ENCODE measurements at places on chromosomes 7 and 10.
A peak's percentile ranks its signal among the peaks of the same experiment; 100 is the strongest.

DNA sequence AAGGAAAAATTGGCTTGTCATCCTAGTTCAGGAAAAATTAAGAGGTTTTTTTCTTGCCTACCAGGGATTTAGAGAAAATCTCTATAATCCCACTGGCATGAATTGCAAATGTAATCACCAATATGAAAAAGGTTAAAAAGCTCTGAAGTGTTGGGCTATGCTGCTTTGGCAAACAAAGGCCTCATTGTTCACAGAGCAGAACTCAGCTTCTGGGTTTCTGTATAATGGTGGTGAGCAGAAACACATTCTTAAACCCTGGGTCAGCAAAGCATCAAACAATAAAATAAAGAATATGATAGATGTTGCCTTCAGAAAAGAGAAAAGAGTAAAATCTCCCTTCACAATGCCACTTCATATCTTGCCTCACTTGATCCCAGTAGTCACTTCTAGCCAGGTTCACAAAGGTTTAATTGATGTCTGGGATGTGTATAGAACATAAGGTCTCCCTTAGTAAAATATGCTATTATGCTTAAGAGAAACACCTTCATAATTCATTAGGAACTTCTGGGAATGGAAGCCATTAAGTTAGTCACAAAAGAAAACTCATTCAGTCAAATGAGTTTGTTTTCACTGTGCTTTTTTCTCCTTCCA is 1255.5 kb upstream of the PHF14 start:
- no peak overlapping the region for H3K27ac ChIP-seq
- H3K4me1 ChIP-seq = no peaks in the 10 kb centered on the region
- DNase-seq = no peak
- H3K4me3 ChIP-seq = no peak overlapping the region
- no peaks in the 10 kb centered on the region for H3K27me3 ChIP-seq
- no peaks in the 10 kb centered on the region for H3K36me3 ChIP-seq

DNA sequence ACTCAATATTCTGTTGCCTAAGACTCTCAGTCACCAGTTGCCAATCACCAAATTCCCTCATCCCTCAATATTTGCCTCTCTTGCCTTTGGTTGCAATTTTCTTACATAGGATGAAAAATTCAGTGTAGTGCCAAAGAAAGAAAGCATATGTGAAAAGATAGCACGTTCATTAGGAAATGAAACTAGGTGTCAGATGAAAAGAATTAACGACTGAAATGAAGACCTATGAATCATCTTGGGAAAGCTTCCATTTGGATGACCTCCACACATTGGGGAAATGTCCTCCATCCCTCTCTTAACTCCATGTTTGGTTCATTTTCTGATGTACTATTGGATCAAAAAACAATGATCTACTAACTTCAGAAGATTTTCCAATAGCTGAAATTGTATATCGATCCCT is 145.1 kb upstream of the MEOX2 start:
- H3K36me3 ChIP-seq = no peaks in the 10 kb centered on the region
- H3K27me3 ChIP-seq = no peaks in the 10 kb centered on the region
- H3K4me1 ChIP-seq = no peaks in the 10 kb centered on the region
- no peak for DNase-seq
- H3K4me3 ChIP-seq = no peak overlapping the region

DNA sequence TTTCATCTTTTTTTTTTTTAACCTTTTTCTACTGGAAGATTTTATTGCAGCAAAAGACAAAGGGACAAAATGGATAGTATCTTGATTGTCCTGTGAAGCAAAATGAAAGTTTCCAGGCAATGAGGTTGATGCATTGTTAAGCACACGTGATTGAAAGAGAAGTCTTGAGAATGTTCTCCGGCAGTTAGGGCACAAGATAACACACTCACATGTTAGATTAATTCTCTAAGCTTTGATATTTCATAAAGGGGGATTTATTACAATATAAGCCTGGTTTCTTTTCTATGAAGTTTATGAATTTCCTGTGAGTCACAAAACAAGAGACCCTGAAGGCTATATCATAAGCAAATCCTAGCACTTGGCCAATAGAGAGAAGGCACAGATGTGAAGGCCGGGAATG is 93.4 kb upstream of the ARMC3 start:
- DNase-seq = no peak
- H3K27me3 ChIP-seq = no peaks in the 10 kb centered on the region
- H3K27ac ChIP-seq = no peak overlapping the region
- H3K4me1 ChIP-seq = no peaks in the 10 kb centered on the region
- no peaks in the 10 kb centered on the region for H3K36me3 ChIP-seq
- H3K4me3 ChIP-seq = no peak overlapping the region

- no peaks in the 10 kb centered on the region for H3K36me3 ChIP-seq
- H3K27me3 ChIP-seq = peaks cover 1% of the 10 kb centered on the region
- H3K4me1 ChIP-seq = no peaks in the 10 kb centered on the region
Measured at GRCh38 chr7:151896486-151896885, 19.6 kb upstream of the PRKAG2 start.

GRCh38 chr10:118729641-118730258 is 25.0 kb downstream of the CACUL1 start:
- no peaks in the 10 kb centered on the region for H3K27me3 ChIP-seq
- DNase-seq = no peak
- no peak overlapping the region for H3K4me3 ChIP-seq
- H3K27ac ChIP-seq = peak overlapping the region; percentile 27

GRCh38 chr7:157975401-157976372 is 611.9 kb downstream of the PTPRN2 start:
- DNase-seq = no peak
- no peak overlapping the region for H3K27ac ChIP-seq
- H3K27me3 ChIP-seq = peaks cover 4% of the 10 kb centered on the region

DNA sequence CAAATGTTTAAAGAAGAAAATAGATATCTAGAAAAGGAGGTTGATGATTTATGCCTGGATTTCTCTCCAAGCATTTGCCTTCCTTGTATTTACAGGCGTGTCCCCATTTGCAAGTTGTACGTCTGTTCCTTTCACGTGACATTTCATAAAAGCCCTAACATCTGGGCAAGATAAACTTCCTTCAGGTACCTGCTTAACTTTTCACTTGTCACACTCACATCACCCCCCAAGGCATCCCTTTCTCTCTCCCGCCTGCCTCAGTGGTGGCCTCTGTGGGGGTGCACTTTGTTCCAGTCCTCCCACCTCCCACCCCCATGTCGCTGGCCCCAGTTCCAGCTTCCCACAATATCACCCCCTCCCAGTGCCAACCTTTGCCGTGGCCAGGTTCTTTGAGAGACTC is 6.7 kb downstream of the TWIST1 start:
- no peaks in the 10 kb centered on the region for H3K27me3 ChIP-seq
- no peak for DNase-seq
- peak overlapping the region; percentile 68 for H3K27ac ChIP-seq
- no peaks in the 10 kb centered on the region for H3K36me3 ChIP-seq
